ENCODE measurements at places on chromosomes 3 and 15.
A peak's percentile ranks its signal among the peaks of the same experiment; 100 is the strongest.

DNA sequence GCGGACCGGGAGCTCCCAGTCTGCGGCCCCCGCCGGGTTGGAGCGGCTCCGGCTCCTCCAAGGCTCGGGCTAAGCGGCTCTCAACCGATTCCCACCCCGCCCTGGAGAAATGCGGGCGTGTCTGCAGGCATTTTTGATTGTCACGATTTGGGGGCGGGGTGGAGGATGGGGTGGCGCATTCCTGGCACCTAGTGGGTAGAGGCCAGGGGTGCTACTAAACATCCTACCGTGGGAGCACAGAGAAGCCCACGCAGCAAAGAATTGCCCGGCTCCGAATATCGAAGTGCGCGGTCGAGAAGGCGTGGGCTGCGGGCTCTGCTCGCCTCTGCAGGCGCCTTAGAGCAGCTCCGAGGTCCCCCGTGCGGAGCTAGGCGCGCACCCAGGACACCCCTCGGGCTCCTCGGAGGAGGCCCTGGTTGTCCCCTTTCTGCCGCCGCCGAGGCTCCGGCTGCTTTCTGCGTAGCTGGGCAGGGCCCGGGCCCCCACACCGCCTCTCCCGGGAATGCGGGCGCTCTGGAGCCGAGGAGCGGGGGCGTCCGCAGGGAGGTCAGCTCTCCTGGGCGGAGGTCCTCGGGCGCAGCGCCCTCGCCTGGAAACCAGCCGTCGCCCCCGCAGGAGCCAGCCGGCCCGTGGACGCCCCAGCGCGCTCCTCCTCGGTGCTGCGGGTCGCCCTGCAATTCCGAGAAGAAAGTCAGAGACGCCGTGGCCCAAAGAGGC is 16.5 kb upstream of the LAMP3 start:
- ATAC-seq, result peak; percentile 46

DNA sequence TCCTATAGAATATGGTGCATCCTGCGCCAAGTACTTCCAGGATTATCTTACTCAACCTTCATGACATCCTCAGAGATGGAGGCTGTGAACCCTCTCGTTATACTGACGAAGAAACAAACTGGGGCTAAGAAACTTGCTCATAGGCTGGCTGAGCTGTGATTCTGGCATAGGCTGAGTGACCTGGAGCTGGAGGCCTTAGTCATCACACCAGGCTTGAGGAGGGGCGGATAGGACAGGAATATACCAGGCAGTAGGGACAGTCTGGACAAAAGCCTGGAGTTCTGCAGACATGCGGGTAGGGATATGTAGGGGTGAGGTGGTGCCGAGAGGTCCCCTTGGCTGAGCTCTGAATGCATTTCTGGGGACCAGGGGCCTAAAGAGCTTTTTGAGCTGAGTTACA is 18.1 kb downstream of the HEMK1 start:
- ATAC-seq, result no peak

DNA sequence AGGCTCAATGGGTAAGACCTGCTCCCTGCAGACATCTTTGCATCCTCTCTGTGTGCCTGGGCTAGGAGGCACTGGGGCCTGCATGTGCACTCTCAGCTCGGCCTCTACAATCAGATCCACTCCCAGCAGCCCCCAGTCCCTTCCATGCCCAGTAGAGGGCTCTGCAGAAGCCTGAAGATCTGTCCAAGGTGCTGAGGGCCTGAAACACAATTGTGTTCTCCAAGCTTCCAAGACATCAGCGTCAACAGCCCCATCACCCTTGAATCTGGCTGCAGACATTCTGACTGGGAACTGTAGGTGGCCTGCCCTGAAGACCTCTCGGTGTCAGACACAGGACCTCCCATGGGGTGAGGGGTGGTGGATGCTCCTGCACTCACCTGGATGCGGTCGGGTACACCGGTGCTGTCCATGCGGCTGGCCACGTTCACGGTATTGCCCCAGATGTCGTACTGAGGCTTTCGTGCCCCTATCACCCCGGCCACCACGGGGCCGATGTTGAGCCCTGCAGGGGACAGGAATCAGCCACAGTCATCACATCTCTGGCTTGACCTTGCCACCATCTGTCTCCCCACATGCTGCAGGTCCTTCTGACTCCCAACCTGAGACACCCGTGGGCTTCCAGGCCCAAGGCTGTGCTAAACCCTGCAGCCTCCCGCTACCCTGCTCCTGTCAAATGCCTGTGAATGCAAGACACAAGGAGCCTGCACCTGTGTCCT is 84.7 kb downstream of the SEC22A start:
- peak; percentile 32 for ATAC-seq

DNA sequence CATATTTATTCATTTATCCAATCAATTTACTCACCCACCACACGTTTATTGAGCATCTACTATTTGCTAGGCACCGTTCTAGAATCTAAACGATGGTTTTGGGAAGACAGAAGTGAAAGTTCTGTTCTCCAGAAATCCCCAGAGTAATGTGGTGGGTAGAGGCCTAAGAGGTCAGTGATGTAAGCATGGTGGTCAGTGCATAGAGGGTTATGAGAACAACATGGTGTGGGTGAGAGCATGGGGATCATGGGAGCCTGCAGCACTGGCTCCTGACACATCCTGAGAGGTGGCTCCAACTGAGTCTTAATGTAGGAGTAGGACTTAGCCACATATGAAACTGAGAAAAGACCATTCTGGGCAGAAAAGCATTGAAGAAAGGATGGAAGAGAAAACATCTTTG is 85.3 kb upstream of the TNFAIP8L3 start:
- peak; percentile 71 for ATAC-seq

DNA sequence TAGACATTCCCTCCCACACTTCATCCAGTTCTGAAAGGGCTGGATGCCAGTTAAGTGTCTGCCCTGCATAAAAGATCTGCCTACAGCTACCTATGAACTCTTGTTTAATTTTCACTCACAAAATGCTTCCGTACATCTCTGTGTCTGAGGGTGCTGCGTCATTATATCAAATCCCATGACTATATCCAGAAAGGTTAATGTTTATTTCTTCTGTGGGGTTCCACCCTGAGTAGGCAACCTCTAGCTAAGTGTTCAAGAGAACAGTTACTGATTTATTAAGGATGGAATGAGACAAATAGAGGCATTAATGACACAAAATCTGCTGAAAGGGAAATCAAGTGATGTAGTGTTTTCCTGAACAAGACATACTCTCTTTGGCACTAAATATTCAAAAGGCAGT is 220.2 kb downstream of the MTHFS start:
- no peak for ATAC-seq

GRCh38 chr3:196931828-196932587 is 10.3 kb downstream of the NCBP2 start:
- ATAC-seq, result peak; percentile 94

- ATAC-seq, result no peak
These were observed 232.9 kb downstream of the UACA start for GRCh38 chr15:70530503-70530902.

GRCh38 chr3:148026009-148026588 is 616.9 kb downstream of the ZIC1 start:
- ATAC-seq, result no peak

DNA sequence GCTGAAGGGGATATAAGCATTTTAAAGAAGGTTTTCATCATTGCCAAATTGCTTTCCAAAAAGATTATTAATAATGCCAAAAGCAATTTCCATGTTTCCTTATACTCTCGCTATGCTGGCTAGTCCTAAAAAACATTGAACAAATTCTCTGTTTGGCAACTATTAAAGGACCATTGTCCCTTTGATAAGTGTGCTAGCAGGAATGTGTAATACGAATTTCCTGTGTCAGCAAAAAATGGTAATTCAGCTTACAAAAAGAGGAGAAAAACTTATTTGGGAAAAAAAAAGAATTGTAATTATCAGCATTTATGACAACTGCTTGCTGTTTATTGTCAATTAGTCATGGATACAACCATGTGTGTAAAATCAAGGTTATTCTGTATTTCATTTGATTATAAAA is 138.6 kb downstream of the TBL1XR1 start:
- ATAC-seq, result no peak

GRCh38 chr3:189727898-189728297 is 96.7 kb downstream of the TP63 start:
- no peak for ATAC-seq

DNA sequence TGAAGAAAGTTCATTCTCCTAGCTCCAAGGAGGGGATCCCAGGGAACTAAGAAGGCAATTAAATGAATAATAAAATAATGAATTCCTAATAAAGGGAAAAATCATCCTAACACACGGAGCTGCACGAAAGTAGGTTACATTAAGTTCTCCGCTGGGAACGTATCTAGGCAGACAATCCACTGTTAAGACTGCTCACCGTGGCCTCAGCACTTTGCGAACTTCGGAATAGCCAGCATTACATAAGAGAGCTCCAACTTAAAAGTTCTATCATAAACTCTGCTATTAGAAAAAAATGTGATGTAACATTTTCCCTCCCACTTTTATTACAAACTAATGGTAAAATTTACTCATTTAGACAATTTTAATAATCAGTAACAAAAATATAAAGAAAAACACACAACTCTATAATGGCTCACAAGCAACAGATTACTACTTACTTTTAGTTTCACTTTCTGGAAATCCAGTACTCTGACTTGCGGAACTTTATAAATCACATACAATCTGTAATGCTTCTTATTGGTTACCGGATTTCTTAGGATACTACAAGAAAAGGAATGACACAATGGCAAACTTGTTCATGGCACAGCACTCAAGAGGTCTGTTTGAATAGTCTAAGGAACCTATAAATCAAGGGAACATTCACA is 8.5 kb downstream of the SNRPA1 start:
- no peak for ATAC-seq

- no peak for ATAC-seq
These were observed 2.4 kb downstream of the IGF2BP2 start for GRCh38 chr3:185822221-185823000.

DNA sequence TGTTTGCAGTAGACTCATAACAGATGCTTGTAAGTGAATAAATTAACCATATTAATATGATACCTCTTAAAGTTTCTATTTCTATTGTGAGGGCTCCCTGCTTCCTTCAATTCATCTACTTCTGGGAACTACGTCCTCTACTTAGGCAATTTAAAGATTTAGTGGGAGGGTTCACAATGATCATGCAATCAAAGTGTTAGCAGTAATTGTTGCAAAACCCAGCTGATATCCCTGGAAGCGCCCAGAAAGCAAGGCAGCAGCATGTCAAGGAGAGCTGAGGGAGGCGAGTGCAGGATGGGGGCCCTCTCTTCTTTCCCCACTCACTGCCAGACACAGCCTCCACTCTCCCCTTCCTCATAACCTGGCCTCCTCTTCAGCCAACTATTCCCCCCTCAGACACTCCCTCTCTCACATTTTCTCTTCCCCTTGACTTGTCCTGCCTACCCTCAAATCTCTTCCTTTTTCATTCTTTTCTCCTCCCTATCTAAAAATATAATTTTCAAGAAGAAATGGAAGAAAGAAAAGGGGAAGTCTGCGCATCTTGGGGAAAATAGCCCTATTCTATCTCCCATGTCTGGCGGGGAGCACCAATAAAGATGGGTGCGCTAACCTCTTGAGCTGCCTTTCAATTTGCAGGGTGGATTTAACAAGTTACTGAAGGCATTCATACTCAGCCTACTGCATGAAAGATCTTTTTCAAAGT is 6.6 kb downstream of the TMEM212 start:
- ATAC-seq, result no peak

DNA sequence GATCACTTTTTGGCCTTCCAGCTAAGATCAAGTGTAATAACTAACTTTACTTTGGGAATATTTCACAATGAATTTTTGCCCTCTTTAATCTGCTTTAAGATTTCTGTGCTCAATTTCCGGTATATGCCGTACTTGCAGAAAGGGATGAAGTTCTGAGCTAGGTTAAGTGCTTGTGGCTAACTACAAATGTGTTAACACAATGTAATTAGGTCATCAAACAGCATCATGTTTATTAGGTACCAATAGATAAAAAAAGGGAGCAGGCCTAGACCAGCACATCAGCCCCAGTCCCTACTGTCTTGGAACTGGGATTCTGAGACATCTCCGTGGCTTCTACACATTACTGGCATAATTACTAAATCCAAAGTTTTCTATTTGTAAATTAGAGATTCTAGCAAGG is 932.7 kb upstream of the CFAP20DC start:
- ATAC-seq, result no peak

DNA sequence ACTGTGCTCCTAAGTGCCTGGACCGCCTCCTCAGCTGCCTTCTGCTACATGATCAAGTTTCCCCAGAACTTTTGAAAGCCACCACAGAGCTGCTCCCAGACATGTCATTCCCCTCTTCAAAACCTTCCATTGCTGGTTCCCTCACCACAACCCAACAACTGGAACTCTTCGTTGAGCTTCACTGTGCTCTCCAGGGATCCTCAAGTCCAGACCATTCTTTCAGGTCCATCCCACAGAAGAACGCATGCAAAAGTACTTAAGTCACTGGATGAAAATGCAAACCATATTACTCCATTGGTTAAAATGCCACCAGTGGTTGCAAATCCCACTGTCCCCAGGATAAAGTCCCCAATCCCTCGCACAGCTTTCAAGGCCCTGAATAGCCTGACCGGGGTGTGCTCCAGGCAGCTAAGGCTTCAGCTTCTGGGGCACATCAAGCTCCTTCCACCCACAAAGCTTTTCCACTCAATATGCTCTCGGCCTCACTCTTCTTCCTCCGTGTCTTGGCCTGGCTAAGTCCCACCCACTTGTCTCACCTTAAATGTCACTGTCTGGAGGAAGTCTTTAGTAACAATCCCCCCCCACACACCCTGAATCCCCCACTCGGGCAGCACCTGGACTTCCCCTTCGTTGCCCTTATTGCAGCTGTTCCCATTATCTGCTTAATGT is 84.8 kb downstream of the XXYLT1 start:
- peak; percentile 91 for ATAC-seq

GRCh38 chr15:100537331-100537730 is 8.6 kb upstream of the CERS3 start:
- ATAC-seq, result peak; percentile 97

GRCh38 chr3:194277104-194277785 is 73.9 kb downstream of the CPN2 start:
- ATAC-seq, result no peak

- ATAC-seq, result peak; percentile 76
These were observed at the start of gene RAB43 for GRCh38 chr3:129121792-129122411. Gene RAB43, minus strand, starts transcription at chr3:129121804. Its CDS starts 315 bp downstream, at chr3:129121489.

DNA sequence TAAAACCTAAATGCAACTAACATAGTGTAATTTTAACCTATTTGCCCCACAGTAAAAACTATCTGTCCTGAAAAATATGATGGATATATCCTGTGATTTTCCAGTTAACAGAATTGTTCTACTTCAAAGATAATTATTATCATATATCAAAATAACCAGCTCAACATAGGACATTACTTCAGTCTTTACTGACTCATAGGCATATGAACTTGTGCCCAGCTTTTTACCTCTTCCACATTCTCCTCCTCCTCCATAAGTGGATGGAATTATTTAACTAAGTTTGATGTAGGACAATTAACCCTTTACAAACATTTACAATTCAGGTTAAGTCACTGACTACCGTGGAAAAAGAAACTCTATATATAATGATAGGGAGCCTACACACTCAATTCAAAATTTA is 22.9 kb upstream of the USF3 start:
- no peak for ATAC-seq

- ATAC-seq, result peak; percentile 86
These were observed at the start of gene ABHD14A for GRCh38 chr3:51974963-51975851. Gene ABHD14A, plus strand, starts transcription at chr3:51975064. Its CDS starts 72 bp downstream, at chr3:51975136.

GRCh38 chr3:169454060-169454317 is 209.5 kb downstream of the MECOM start:
- no peak for ATAC-seq
